Mesenchymal stem cell (in vitro differentiated cells and primary cell): ENCODE measurements at places on chromosomes 5 and 9.

DNA sequence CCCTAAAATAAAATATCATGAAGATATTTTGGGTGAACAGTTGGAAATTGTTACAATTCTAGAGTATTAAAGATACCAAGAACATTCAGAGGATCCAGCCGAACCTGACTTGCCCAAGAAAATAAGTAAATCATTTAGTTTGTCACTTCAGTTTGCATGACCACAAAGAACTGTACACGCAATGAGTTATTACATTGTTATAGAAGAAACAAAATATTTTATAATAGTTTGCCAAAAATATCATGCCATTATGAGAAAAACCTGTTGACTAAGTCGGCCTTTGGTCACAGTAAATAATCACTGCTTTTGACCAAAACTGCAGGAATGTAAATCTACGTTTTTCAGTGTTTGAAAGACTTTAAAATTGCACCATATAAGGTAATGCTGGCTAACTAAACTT is 27.9 kb downstream of the TRIO start:
- DNase-seq = no peak
- peaks cover 26% of the 10 kb centered on the region for H3K4me1 ChIP-seq
- H3K27me3 ChIP-seq = no peaks in the 10 kb centered on the region
- H3K36me3 ChIP-seq = no peaks in the 10 kb centered on the region

DNA sequence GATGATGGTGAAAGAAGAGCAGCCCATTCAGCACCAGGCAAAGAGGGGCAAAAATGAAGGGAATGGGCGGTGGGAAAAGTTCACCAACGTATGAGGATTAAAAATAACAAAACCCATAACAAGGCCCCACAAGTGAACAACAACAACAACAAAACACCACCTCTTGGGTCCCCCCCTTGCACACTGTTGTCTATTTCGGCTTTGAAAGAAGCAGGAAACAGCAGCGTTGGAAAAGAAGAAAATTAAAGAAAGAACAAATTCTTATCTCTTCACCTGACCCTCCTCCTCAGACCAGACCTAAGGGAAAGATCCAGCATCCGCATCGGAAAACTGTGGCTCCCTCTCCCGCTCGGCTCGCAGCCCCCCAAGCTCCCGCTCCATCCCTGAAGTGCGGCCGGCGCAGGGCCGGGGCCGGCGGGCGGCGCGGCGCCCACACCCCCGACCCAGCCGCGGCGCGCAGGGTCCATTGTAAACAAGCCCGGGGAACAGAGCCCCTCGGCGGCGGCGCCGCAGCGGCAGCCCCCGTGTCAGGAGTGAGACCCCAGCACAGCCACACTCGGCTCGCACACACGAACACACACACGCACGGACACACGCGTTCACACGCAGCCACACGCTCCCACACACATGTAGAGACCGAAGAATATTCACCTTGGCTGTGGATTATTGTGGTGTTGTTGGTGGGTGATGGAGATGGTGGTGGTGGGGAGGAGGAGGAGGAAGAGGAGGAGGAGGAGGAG is 535 bp downstream of the RFX3 start:
- peaks cover 2% of the 10 kb centered on the region for H3K4me1 ChIP-seq
- no peaks in the 10 kb centered on the region for H3K27me3 ChIP-seq

DNA sequence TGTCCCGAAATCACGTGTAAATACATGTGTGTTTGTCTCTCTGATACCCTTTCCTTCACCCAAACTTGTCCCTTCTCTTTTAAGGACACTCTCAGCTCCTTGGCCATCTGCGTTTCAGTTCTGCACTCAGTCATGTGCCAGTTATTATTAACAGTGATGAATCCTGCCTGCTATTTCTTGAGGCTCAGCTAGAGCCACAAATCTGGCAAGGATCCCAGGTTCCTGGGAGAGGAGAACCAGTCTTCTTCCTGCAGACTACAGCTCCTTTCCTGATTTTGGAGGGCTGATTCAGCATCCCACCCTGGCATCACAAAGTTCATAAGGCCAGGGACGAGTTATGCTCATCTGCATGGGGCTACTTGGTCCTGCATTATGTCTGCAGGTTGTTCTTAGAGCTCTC is 5.6 kb downstream of the MAMDC2 start:
- no peak overlapping the region for H3K4me3 ChIP-seq
- DNase-seq = peak; percentile 46
- peaks cover 31% of the 10 kb centered on the region for H3K4me1 ChIP-seq
- H3K27ac ChIP-seq = peak overlapping the region; percentile 38
- H3K27me3 ChIP-seq = no peaks in the 10 kb centered on the region

GRCh38 chr5:93894601-93895354 is 153.4 kb upstream of the POU5F2 start:
- no peak for DNase-seq
- H3K27ac ChIP-seq = no peak overlapping the region
- no peaks in the 10 kb centered on the region for H3K27me3 ChIP-seq
- no peaks in the 10 kb centered on the region for H3K4me1 ChIP-seq
- no peak overlapping the region for H3K4me3 ChIP-seq

DNA sequence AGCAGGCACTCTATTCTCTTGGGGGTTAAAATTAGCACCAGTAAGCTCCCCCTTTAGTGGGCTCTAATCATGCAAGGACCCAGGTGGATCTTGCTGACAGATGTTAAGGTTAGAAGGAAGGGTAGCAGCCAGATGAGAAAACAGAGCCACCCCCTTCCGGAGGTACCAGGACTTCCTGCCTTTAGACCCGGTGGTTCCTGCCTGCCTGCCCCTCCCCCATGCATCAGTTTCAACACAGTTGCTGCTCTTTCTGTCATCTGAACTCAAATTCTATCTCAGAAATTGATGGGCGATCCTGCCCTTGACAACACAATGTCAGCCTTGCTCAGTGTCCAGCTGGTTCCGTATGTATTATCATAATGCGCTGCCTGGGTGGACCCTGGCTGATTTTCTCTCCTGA is 287.3 kb downstream of the EBF1 start:
- no peaks in the 10 kb centered on the region for H3K36me3 ChIP-seq
- no peak overlapping the region for H3K27ac ChIP-seq
- H3K4me1 ChIP-seq = no peaks in the 10 kb centered on the region
- no peaks in the 10 kb centered on the region for H3K27me3 ChIP-seq
- H3K4me3 ChIP-seq = no peak overlapping the region

DNA sequence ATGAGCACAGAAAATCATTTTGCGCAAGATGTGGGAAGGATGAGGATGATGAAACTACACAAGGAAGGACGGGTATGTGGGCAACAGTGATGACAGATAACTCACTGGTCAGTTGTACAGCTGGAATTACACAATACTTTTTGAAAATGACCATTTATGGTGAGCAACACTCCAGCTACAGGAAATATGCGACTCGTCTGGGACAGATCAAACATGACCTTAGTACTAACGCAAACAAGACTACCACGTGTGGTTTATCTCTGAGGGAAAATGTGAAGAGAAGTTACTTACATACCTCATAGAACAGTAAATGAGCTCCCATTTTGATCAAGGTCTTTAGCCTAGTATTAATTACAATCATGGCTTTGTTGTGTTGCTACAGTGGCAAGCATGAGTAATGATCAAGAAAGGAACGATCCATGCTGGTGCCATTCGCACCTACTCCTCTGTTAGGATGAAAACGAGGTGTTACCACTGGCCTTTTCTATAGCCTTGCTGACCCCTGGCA is 456.9 kb downstream of the BNC2 start:
- no peak overlapping the region for H3K4me3 ChIP-seq
- peaks cover 3% of the 10 kb centered on the region for H3K4me1 ChIP-seq
- DNase-seq = peak; percentile 96
- no peak overlapping the region for H3K27ac ChIP-seq
- H3K27me3 ChIP-seq = no peaks in the 10 kb centered on the region

GRCh38 chr5:68116868-68117411 is 98.6 kb upstream of the PIK3R1 start:
- no peaks in the 10 kb centered on the region for H3K36me3 ChIP-seq
- no peak overlapping the region for H3K4me3 ChIP-seq
- H3K27me3 ChIP-seq = no peaks in the 10 kb centered on the region

- no peak for DNase-seq
- no peaks in the 10 kb centered on the region for H3K36me3 ChIP-seq
- H3K27me3 ChIP-seq = no peaks in the 10 kb centered on the region
- no peak overlapping the region for H3K27ac ChIP-seq
- H3K4me3 ChIP-seq = no peak overlapping the region
Measured at GRCh38 chr9:135242406-135242805, 154.9 kb downstream of the OLFM1 start.

- H3K4me3 ChIP-seq = no peak overlapping the region
- no peak for DNase-seq
- peaks cover 4% of the 10 kb centered on the region for H3K4me1 ChIP-seq
- H3K27me3 ChIP-seq = no peaks in the 10 kb centered on the region
Measured at GRCh38 chr5:132250547-132250946, 6.9 kb upstream of the PDLIM4 start.

DNA sequence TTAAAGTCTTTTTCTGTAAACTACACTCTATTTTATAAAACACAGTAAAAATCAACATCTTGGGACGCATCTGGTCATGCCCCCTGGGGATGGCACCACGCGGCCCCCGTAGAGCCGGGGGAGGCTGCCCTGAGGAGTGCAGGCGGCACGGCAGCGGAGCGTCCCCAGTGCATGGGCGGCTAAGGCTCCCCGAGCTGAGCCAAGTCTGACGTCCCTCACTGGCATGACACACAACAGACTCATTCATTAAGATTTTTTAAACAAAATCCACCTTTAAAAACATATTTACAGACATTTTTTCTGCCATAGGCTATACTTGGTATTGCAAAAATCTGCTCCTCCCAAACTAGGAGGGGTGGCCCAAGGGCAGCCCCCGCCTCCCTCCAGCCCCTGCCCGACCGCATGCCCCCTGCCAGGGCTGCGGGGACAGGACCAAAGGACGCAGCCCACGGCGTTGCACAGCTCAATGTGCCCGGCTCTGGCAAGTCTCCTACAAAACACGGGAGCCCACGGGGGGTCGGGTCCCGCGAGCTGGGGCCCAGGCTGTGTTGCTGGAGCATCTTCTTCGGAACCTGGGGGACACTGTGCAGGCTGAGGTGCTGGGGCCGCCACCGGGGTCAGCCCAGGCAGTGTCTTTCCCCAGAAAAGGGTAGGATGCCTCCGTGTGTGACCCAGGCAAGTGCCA is 11.8 kb upstream of the SEC16A start:
- no peak overlapping the region for H3K4me3 ChIP-seq
- peaks cover 64% of the 10 kb centered on the region for H3K36me3 ChIP-seq
- H3K27me3 ChIP-seq = peaks cover 5% of the 10 kb centered on the region
